Activated CD4-positive, alpha-beta memory T cell treated with anti-CD3 and anti-CD28 coated beads for 36 hours (primary cell): ENCODE measurements at places on chromosomes 1 and 21. TPM values are rescaled to one million over a fixed set of nuclear protein-coding genes. Genes with fewer than 3 reads are reported as not detected.

DNA sequence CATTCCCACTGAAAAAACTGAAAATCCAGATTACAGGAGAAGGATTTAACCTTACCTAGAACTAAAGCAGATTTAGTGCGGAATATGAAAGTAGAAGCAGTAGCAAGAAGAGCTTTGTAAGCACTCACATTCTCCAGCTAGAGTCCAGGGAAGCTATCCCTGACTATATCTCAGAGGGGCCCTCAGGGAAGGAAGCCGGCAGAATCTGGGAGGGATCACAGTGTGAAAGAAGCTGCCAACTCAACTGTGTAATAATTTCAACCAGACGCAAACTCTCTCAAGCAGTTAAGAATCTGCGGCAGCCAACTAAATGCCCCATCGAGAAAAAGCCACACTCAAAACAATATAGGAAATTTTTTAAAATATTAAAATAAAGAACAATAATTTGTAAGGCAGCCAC, 163.8 kb downstream of the EIF4G3 start:
- no peak for DNase-seq
- no peak overlapping the region for H3K4me3 ChIP-seq
- no peaks in the 10 kb centered on the region for H3K27me3 ChIP-seq
- peaks cover 6% of the 10 kb centered on the region for H3K36me3 ChIP-seq
- H3K27ac ChIP-seq: no peak overlapping the region
- peaks cover 6% of the 10 kb centered on the region for H3K4me1 ChIP-seq

The IL10 gene
- 18.5 TPM for total RNA-seq

The TSPEAR gene
- not detected for total RNA-seq

The CLIC6 gene
- 0.14 TPM for total RNA-seq

DNA sequence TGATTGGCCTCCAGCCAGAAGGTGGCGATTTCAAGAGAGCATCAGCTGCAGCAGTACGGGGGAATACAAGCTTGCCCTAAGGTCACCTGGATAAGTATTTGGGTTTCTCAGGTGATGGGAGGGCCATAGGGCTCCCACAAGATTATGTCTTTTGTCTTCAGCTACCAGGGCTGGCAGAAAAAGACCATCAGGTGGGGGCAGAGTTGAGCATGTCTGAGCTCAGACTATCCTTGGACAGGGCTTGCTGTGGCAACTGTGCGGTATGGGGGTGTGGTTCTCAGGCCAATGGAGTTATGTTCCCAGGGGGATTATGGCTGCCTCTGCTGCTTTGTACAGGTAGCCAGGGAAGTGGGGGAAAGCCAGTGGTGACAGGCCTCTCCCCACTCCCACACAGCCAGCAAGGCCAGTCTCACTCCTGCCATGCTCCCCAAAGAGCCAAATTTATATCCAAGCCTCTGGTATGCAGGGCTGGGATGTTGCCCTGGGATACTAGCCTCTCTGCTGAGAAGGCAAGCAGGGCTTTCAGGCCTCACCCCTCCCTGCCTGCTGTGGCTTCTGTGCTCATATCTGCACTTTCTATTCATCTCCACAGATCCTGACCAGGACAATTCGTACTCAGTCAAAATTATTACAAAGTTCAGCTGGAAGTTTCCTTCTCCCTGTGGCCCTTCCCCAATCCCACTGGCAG, 26.6 kb upstream of the CD84 start:
- H3K27ac ChIP-seq: peak overlapping the region; percentile 78
- no peaks in the 10 kb centered on the region for H3K27me3 ChIP-seq
- H3K4me3 ChIP-seq: no peak overlapping the region
- peaks cover 61% of the 10 kb centered on the region for H3K36me3 ChIP-seq
- peak; percentile 45 for DNase-seq

The CCDC17 gene
- total RNA-seq: 1.3 TPM

The CRABP2 gene
- 1.1 TPM for total RNA-seq

DNA sequence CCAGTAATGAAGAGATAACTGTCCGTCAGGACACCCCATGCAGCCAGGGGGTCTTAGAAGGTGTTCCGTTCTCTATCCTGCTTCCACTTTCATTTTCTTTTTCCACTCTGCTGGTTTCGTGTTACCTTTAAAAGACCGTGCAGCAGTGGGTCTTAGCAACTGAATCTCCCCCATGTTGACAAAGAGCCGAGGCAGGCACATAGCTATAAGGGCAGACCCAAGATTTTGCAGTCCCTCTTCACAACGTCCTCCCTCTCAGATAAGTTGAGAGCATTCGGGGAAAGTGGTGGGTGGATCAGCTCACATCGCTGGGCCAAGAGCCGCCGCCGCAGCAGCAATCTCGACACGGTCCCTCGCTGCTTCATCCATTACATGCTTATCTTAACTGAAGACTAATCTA, 355.5 kb downstream of the LMO4 start:
- H3K27ac ChIP-seq: no peak overlapping the region
- no peaks in the 10 kb centered on the region for H3K4me1 ChIP-seq
- H3K27me3 ChIP-seq: peaks cover 4% of the 10 kb centered on the region
- DNase-seq: no peak
- peak overlapping the region; percentile 37 for H3K4me3 ChIP-seq
